Activated effector memory CD4-positive, alpha-beta T cell treated with Interleukin-2 at 50 U/mL for 16 hours (primary cell): ENCODE measurements at places on chromosomes 7 and 10.

- DNase-seq: no peak
Measured at GRCh38 chr10:58473976-58474375, 38.7 kb upstream of the BICC1 start.

GRCh38 chr7:78479348-78479747 lies 680.8 kb downstream of the PHTF2 start:
- no peak for DNase-seq

GRCh38 chr10:116670706-116671105 lies 50.0 kb downstream of the PNLIPRP2 start:
- no peak for DNase-seq

DNA sequence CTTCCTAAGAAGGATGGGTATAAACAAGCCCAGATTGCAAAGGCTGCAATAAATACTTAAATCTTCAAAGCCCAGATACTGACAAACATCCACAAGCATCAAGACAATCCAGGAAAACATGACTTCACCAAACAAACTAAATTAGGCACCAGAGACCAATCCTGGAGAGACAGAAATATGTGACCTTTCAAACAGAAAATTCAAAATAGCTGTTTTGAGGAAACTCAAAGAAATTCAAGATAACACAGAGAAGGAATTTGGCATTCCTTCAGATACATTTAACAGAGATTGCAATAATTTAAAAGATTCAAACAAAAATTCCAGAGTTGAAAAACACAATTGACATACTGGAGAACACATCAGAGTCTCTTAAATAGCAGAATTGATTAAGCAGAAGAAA lies 23.0 kb downstream of the GSDME start:
- DNase-seq: no peak

GRCh38 chr7:22292531-22292930 lies 64.4 kb downstream of the RAPGEF5 start:
- no peak for DNase-seq
